CD4-positive, alpha-beta T cell treated with Interleukin-15 for 4 hours (primary cell): ENCODE measurements at places on chromosomes 1 and 21.

DNA sequence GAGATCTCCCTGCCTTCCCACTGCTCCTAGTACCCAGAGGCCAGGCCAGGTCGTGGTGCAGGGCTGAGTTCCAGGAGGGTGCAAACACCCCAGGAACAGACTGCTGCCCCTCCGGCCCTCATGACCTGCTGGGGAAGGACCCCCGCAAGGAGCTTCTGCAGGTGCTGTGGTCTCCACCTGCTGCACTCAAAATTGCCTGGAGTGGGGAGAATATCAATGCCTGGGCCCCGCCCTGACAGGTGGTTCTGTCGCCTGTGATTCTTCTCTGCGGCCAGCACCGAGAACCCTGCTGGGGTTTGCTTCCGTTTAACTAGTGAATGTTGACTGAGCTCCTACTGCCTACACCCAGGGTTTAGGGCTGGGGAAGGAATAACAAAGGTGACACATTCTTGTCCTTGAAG lies 2.1 kb upstream of the TFF3 start:
- no peak for DNase-seq

GRCh38 chr1:82920418-82921248 lies 1078.3 kb downstream of the TTLL7 start:
- DNase-seq, result no peak

- DNase-seq, result no peak
Observed at GRCh38 chr1:8871539-8871935, 6.9 kb downstream of the ENO1 start.

GRCh38 chr21:41519806-41520559 lies 12.0 kb upstream of the TMPRSS2 start:
- no peak for DNase-seq

DNA sequence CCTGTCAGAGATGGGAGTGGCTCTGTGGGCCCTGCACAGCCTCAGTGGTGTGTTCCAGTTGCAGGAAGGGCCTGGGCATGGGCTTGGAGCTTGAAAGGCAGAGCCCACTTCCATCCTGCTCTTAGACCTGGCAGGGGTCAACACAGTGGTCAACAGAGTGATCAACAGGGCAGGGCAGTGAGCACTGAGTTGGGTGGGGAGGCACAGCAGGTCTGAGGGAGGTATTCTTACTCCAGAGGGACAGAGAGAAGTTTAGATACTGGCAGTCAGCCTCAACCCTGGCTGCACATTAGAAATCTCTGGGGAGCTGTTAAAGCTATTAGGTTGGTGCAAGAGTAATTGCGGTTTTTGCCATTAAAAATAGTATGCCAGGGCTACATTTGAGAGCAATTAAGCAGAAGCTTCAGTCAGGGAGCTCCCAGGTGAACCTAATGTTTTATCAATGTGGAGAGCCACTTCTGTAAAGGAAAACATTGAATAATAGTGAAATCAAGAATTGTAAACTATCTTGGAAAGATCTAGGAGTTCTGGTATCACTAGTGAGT lies 37.7 kb downstream of the SH3BGR start:
- no peak for DNase-seq

- no peak for DNase-seq
Observed at GRCh38 chr1:29465755-29466154, 229.4 kb downstream of the PTPRU start.

DNA sequence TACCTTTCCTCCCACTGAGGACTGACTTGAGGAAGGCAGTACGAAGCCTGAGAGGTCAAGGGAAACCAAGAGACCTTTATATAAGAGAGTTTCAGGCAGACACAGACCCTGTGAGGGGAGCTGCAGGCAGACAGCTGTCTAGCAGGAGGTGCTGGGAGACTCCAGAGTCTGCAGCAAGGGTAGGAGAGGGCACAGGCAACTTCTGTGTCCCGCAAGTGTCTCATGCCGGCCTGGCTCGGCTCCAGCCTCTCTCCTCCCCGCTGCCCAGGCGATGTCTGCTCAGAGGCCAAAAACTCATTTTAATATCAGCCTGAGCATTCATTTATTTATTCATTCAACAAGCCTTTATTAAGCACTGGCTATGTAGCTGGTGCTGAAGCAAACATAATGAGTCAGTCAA lies 83.0 kb downstream of the KIRREL1 start:
- no peak for DNase-seq

DNA sequence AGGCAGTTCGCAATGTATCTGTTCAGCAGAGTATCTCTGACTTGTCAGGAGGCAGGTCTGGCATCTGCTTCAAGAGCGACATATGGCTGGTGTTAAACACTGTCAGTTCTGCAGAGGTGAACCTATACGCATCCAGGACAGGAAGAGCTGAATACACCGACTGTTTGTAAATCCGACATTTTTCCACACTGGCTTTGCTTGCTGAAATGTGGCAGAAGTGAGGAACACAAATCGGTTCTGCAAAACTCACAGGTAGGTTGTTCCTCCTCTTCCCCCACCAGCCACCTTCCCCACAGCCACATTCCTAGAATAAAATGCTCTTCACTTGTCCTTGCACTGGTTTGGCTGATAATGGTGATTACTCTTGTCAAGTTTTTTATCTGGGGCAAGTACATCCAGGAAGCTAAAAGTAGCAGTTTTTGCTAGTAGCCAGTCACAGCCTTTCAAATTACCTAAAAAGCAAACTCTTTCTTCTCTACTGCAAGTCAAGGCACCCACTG lies 289.2 kb downstream of the GRIK1 start:
- DNase-seq, result no peak

DNA sequence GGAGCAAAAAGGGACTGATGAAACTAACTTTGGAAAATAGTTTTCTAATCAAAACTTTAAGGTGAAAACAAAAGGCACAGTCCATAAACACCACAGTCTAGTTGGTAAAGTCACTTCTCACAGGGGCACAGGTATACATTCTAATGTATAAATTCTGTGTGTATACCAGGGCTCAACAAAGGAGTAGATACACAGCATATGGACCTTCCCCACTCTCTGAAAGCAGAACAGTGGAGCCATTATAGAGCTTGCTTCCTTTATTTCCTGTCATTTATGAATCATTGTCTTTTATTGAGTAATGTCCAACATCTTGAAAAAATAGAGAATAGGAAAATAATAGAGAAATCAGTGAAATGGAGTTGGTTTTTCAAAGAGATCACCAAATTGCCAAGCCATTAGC lies 746.5 kb upstream of the CHRM3 start:
- DNase-seq, result no peak

DNA sequence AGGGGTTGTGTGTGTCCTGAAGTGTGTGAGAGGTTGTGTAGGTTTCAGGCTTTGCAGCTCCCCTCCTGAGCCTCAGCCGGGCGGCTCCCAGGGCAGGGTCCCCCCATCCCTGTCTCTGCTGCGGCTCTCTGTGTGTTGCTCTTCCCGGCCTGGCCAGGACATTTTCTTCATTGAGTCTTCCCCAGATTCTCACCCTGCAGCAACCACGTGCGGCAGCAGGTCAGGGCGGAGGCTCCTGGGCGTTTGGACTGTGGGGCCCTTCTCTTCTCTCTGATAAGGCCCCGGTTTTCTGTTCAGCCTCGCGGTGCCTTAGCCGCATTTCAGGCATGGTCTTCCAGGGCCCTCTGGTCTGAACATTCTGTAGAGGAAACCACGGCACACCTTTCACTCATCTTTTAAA lies 1.8 kb upstream of the TCP10L start:
- DNase-seq, result no peak

DNA sequence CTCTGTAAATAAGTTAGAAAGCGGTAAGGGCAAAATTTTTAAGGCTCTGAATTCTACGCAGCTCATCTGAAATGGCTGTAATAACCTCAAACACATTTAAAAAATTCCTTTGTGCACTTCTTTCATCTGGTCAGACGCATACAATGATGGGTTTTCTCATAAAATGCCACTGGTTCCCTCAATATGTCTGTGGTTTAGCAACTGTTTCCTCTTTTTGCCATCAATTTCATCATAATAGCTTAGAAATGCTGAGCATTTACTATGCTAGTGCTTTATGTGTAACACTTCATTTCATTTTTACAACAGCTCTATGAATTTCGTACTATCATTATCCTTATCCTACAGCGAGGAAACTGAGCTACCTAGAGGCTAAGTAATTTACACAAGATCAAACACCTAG lies 35.3 kb upstream of the DMRTA2 start:
- no peak for DNase-seq

- DNase-seq, result no peak
Observed at GRCh38 chr1:118868387-118868786, 119.8 kb downstream of the TBX15 start.

GRCh38 chr1:201742476-201742875 lies 86.5 kb upstream of the IPO9 start:
- DNase-seq, result no peak

GRCh38 chr1:28259934-28260802 lies 850 bp downstream of the SESN2 start:
- no peak for DNase-seq

DNA sequence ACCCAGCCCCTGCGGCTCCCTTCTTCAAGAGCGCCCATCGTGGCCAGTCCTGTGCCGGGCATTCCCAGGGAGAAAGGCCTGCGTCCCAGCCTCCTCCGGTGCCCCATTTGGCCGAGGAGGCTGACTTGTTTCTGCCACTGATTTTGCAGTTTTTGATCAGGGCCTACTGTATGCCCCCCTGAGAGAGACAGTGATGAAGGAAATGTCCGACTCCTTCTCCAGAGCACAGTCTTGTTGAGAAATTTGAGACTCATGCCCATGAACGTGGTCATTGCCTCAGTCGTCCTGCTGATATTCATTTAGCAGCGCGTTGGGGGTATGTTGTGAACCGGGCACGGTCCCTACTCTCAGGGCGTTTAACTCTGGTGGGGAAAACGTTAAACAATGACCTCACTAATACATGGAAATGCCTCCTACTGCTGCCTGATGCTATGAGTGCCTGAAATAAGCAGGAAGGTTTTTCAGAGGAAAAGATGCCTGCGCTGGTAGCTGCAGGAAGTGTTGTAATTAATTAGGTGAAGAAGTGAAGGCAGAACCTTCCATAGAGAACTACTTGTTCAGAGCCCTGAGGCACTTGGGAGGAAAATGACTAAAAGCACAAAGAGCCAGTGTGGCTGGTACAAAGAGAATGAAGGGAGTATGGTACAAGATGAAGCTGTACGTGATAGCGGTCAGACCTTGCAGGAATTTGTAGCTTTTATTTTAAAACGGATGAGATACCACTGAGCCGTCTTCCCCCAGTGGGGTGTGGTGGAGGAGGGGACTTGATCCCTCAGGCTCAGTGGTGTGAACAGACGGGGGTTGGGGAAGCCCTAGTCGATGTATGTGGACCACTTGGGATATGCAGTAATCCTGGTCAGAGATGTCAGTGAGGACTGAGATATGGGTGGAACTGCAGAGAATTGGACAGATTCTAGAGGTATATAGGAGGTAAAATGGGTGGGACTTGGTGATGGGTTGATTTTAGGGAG lies 730 bp downstream of the ZCCHC17 start:
- no peak for DNase-seq

- DNase-seq, result no peak
Observed at GRCh38 chr1:177656598-177656997, 313.3 kb downstream of the SEC16B start.

DNA sequence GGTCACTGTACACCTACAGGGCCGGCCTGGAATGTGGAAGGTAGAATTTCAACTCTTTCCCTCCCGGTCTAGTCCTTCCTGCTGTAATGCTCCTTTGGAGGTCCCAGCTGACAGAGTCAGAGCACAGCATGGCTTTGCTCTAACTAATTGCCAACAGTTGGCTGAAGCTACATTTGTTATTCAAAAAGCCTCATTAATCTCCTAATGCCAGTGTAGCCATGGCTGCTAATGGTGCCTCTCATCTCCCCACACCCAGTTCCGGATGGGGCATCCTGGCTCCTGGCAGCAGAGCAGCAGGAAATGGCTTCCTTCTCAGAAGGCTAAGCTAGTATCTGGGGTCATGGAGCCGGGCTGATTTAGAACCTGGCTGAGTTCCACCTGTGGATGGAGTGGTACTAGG lies 18.7 kb upstream of the CAMK1G start:
- DNase-seq, result no peak

- no peak for DNase-seq
Observed at GRCh38 chr1:202540448-202540847, 169.8 kb downstream of the SYT2 start.

- DNase-seq, result no peak
Observed at GRCh38 chr1:154729577-154729976, 121.6 kb upstream of the ADAR start.

DNA sequence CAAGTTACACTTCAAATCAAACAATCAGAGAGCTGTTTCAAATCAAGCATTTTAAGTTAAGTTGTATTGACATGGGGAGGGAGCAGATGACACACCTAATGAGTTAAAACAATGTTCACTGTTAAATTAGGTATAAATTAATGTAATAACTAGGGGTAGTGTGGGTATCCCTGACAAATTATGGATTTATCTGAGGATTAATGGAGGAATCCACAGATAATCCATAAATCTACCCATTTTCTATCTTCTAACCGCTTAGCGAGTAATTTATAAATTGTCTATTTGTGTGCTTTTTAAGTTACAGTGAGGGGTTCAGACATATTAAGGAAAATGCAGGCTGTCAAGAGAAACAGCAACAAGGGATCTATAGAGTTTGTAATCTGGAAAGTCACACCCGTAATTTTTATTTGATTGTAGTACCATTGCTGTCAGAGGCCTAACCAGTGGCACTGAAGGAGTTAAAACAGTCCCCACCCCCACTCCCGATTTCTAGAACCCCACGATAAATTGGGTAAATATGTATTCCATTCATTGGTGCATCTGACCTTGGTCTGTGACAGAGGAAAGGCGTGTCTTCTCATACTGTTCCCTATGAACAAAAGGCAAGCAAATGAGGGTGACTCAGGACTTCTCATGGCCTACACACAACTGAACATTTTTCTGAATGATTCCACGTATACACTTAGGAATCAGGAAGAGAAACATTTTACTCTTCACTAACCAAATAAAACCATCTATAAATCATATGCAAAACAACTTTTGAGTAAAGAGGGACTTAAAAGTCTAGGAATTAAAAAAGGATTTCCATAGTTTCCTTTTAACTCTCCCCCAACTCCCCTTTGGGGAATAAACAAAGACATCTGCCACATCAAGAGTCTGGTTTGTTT lies 7.4 kb downstream of the IRF2BP2 start:
- no peak for DNase-seq

DNA sequence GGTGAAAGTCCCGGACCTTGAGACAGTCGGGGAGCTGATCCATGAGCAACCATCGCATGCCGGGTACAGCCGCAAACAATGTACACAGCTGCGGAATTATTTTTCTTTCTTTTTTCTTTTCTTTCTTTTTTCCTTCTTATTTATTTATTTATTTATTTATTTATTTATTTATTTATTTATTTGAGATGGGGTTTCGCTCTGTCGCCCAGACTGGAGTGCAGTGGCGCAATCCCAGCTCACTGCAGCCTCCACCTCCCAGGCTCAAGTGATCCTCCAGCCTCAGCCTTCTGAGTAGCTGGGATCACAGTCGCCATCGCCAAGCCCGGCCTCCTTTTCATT lies 2.6 kb upstream of the PERM1 start:
- no peak for DNase-seq
